CD4-positive, alpha-beta T cell treated with Interleukin-4 for 1 hour (primary cell): ENCODE measurements at places on chromosomes 3 and 15.
A peak's percentile ranks its signal among the peaks of the same experiment; 100 is the strongest.

GRCh38 chr3:182234881-182235280, 523.2 kb downstream of the SOX2 start:
- no peak for DNase-seq

DNA sequence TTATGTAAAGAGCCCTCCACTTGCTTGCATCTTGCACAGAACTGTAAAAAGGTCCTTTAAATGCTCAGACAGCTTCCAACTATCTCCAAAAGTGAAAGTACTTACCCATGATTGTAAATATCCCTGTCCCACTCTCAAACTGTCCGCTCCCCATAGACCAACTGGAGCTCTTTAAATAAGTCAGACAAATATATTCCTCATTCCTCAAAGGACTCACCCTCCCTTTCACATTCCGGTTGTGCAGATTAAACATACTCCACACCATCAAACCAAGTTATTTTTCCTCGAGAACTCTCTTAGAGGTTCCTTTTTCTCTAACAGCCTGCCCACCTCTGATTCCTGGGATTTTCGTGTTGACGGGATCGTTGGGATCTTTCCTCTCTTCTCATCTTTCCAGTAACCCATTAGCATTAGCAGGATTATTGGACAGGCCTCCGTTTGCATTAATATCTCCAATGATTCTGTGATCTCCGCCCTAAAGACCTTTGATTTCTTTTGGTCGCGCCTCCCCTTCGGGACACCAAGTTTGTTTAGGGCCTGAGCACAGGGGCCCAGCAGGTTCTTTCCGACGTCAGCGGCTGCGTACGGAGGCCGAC, 763 bp downstream of the GOLGB1 start:
- peak; percentile 32 for DNase-seq

DNA sequence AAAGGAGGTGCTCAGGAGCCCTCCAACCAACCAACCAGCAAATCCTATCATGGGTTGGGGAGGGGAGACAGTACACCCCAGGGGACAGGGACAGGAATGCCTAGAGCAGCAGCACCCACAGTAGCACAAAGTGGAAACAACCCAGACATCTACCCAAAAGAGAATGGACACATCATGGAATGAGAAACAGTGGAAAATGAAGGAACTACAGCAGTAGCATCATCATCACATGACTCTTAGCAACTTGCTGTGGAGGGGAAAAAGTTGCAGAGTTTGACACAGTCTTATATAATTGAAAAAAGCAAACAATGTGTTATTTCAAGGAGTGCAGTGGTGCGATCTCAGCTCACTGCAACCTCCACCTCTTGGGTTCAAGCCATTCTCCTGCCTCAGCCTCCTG, 11.0 kb downstream of the C3orf22 start:
- DNase-seq = no peak

- no peak for DNase-seq
Measured at GRCh38 chr15:87498560-87498959, 758.0 kb downstream of the NTRK3 start.

DNA sequence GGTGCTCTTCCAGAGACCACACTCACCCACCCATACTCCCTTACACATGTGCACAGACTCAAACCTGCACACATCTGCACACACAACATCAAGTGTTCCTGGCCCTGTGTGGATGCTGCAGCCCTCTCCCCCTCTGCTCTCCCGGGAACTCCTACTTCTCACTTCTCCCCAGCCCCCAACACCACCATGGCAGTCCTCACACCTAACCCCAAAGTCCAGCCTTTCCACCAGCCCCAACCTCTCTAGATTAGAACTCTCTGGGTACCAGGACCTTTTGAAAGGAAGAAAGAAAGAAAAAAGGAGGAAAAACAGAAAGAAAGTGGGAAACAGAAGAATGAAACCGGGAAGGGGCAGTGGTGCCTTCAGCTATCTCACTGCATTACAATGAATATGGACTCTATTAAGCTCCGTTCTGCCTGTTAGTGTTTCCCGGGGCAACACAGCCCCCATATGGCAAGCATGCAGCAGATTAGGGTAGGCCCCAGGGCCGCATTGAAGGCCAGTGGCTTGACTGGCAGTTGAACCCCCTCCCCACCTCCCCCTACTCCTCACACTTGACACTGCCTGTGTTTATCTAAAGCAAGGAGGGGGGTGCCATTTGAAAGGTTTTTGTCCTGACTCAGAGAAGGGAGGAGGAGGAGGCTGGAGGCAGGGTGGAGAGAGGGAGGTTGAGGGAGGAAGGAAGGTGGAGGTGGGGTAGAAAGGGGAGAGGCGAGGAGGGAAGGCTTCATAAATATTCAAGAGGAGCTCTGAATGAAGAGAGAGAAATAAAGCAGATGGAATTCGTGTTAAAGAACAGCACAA, 30.1 kb downstream of the BOC start:
- DNase-seq = no peak

- no peak for DNase-seq
Measured at GRCh38 chr15:64776402-64776786, 1.0 kb upstream of the RBPMS2 start.

- no peak for DNase-seq
Measured at GRCh38 chr15:85298941-85299340, 81.5 kb upstream of the AKAP13 start.

- DNase-seq = no peak
Measured at GRCh38 chr15:88663141-88663621, 24.4 kb downstream of the ISG20 start.

GRCh38 chr3:123089611-123090331, 22.9 kb downstream of the PDIA5 start:
- DNase-seq = no peak

GRCh38 chr15:94066046-94066445, 165.3 kb upstream of the MCTP2 start:
- no peak for DNase-seq

GRCh38 chr3:129448186-129448895, 8.3 kb downstream of the IFT122 start:
- DNase-seq = no peak

DNA sequence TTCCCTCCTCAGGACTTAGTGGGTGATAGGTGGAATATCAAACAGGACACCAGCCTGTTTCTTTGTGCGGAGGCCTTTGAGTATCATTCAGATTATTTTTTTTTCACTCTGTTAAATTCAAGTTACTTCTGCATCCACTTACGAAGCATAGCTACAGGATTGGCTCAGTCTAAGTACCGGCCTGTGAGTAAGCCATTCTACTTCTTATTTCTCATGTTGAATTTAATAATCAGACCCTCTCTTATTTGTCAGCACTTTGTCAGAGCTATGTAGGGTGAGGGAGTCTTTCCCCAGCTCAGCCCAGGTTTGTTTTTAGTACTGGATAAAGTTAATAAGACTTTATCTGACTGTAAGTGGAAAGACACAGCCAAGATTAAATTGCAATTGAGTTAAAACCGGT, 54.7 kb downstream of the ITPR1 start:
- no peak for DNase-seq

DNA sequence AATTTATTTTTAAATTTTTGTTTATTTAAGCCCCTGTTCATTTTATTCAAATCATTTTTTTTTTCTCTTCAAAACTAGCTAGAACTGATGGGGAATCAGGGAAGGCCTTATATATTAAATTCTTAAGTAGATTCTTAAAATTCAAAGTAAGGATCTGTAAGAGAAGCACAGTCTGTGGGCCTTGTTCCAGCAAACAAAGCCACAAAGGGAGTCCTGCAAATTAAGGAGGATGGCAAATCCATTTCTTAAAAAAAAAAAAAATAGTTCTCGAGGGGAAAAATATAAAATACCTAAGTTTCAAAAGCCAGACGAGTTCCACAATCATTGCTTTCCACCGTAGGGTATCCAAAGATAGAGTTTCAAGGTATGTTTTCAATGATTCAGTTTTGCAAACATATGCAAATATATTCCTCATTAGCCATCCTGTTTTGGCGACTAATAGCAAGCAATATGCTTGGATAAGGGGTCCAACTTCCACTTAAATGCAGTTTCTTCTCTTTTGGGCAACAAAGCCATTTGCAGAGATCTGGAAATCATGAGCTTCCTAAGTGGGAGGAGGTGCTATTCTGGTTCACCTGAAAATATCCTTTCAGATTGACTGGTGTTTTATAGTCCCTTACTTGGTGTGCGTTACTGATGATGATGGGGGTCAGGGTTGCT, 46.8 kb downstream of the CDIN1 start:
- DNase-seq = no peak

DNA sequence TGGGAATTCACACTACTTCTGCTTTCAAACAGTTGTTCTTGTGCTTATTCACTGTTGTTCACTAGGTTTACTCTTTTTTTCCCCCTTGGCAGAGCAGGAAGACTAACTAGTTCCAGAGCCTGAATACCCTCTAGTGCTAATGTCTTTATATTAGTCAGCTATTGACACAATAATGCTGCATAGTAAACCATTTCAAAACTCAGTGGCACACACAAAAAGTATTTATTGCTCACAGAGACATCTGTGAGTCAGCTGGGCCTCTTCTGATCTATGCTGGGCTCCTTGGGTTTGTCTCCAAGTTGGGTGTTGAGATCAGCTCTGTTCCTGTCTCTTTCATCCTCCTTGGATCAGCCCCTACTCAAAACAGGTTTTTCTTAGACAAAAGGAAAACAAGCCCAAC, 51.1 kb downstream of the RSRC1 start:
- no peak for DNase-seq

DNA sequence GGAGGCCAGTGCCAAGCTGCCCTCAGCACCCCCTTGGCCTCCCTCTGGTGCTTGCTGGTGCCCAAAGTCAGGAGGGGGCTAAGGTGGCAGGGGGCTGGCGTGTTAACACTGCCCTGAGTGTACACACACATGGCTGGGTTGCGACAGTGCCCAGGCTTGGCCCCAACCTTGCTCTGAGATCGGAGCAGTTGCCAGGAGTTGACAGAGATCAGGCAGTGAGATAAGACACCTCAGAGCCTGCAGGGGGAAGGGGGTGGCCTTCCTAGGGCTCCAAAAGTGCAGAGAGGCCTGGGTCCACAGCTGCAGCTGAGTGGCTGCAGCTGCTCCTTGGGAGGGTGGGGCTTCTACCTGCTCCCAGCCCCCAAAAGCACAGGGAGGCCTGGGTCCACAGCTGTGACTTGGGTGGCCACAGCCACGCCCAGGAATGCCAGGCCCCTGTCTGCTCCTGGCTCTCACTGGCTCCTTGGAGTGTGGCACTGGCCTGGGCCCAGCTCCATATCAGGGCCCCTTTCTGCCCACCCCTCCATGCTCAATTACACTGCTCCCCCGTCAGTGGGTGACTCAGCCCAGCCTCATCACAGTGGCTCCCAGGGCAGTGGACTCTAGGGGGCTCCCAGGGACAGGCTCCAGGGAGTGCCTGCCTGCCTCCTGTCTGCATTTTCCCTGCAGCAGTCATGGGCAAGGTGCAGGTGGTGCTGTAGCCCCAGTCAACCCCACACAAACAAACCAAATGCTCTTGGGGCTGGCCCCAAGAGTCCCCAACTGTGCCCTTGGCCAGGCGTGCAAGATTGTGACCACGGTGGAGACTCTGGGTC, 56.4 kb upstream of the C15orf39 start:
- DNase-seq = no peak

- no peak for DNase-seq
Measured at GRCh38 chr3:62361824-62362223, 11.5 kb downstream of the FEZF2 start.
